K562 (cell line): ENCODE measurements at places on chromosomes 12 and 14.

GRCh38 chr14:93566065-93566693 is 135.4 kb downstream of the UNC79 start:
- DNase-seq: no peak

DNA sequence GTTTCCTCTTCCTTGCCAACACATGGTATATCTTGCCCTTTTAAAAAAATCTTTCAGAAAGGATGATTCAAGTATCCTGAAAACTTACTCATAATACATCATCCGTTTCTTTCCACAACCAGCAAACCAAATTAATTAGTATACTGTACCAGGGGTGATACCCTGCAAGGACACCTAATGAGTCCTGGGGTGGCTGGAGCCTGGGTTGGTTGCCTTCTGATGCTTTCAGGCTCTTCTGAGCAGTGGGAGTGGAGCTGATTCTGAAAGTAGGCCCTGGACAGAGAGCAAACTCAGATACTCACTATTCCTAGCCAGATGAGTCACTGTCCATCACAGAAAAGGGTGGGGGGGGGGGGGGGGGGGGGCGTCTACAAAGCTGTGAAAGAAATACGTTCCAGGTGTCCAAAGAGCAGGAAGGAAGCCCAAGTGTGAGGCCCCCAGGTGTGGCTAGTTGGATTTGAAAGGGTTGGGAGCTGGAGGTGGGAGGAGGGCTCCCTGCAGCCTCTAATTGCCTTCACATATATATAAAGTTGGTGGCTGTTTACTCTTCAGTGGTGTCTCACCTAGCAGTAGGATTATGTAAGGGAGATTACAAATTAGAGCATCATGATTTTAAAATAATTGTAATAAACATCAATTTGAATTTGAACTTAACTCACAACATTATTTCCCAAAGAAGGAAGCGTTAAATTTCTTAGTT is 36.5 kb downstream of the FBXO33 start:
- peak; percentile 15 for DNase-seq

DNA sequence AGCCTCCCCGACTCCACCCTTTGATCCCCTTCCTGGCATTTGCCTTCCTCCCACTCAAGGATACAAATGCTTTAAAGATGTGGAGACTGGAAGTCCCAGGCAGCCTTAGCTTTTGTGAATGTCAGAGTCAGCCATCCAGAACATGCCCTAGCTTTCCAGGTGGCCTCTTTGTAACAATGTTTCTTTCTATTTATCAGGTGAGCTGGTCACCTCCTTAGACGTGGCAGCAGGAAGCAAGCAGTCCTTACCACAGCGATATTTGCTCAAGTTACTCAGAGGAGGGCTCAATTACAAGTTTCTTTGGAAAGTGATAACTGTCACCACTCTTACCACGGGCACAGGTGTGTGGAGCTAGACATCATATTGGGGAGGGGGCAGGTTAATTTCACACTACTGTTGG is 4.9 kb downstream of the GALNT6 start:
- no peak for DNase-seq

DNA sequence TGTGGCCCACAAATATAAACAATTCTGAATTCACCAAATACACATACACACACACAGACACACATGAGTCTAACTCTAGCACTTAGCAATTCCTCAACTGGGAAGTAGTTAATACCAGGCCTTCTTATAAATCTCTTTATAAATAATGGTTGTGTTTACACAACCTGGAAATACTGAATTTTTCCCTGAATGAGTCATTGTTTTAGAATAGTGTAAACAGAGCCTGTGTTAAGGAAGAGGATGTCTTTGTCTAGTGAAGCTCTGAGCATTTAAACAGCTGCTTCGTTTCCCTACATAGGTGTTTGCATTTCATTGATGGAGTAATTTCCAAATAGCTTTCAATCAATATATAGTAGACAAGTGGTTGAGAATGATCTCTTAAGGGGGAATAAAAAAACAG is 218.8 kb downstream of the BTG1 start:
- DNase-seq: no peak

DNA sequence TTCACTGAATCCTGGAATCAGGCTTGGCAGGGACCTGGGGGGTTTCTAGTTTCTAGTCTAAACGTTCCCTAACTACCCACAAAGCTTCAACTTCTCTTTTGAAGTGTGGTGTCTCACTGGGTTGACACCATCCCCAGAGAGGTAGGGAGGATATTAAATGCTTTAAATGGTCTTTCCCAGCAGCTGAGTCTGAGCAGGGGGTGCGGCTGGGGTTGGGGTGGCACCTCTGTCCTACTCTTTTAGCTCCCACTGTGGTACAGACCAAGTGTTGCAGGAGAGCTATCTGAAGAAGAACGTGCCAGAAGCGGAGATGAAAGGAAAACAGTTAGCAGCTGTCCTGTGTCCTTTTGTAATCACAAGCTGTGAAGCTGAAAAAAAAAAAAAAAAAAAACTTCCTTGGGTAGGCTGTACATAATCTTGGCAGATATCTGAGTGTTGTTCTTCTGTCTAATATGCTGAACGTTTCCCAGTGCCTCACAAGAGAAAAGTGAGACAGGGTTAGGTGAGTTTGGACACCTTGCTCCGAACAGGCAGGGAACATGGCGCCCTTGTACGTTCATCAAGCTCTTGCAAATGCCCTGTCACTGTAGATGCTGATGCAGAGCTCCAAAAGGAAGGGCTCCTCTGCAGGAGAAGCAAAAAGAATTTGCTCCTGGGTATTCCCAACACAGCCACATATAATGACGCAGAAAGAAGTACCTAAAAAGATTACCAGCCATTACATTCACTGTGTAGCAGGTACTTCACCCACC is 447.2 kb downstream of the APAF1 start:
- DNase-seq: no peak

- no peak for DNase-seq
Observed at GRCh38 chr12:108814462-108815211, 42.7 kb downstream of the SSH1 start.

- no peak for DNase-seq
Observed at GRCh38 chr14:75067212-75067611, 2.2 kb upstream of the ZC2HC1C start.

DNA sequence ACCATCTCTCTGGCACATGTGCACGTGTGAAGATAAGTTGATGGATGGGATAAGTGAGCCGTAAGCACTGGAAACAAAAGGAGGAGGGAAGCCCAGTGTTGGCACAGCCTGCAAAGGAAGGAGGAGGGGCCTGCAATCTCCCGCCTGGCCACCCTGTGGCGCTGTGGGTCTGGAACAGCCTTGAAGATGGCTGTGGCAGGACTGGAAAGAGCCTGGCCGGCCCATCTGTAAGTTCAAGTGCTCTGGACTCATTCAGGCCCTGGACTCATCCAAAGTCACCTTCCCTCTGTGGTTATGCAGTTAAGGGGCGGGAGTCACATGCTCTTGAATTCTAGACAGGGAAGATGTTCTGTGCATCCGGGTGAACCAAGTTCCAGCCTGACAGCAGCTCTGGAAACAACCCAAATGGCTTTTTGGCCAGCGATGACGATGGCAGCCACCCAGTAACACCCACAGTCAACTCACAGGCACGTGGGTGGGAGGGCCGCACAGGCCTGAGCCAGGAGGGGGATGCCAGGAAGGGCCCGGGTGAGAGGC is 50.4 kb downstream of the CHGA start:
- DNase-seq: peak; percentile 51

DNA sequence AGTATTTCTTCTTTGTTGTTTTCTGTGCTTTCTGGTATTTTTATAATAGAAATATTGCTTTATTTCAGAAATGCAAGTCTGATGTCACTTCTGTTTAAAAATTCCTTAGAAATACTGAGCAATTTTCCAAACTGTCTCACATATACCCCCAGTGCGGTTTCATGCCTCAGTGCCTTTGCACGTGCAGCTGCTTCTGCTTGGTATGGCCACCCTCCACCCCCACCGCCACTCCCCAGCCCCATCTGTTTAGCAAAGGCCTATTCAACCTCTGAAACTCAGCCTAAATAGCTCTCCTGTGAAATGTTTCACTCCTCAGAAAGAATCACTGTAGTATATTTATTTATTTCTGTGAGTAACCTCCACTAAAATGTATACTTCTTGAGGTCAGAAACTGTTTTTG is 52.3 kb downstream of the PPM1H start:
- no peak for DNase-seq

- no peak for DNase-seq
Observed at GRCh38 chr12:53147181-53147580, 33.3 kb upstream of the ZNF740 start.

- peak; percentile 58 for DNase-seq
Observed at GRCh38 chr14:65301862-65302539, 110.5 kb upstream of the FUT8 start.

DNA sequence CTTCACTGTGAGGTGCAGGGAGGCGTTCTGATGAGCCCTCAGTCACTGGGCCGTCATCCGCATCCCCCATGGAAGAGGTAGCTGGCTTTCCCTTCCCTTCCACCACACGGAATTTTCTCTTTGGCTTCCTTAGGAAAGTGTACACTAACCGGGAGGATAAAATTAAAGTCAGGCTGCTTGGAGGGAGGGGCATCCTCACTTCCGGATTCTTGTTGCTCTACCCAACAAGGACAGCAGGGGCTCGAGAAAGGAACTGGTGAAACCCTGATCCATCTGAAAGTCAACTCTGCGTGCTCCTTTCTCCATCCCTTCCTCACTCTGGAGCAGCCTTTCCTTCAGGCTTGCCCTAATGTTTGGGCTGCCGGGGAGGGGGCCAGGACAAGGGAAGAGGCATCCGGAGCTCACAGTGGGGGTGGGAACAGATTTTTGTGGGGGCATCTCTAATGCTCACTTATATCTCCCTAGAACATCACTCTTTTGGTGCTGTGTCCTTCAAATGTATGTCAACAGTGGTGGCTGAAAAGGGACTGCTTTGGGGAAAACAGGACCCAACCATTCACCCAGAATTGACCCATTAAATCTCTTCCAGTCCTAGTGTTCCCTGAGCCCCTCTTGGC is 101.4 kb upstream of the FKBP4 start:
- no peak for DNase-seq

- DNase-seq: no peak
Observed at GRCh38 chr12:97921979-97922722, 459.5 kb downstream of the RMST start.

DNA sequence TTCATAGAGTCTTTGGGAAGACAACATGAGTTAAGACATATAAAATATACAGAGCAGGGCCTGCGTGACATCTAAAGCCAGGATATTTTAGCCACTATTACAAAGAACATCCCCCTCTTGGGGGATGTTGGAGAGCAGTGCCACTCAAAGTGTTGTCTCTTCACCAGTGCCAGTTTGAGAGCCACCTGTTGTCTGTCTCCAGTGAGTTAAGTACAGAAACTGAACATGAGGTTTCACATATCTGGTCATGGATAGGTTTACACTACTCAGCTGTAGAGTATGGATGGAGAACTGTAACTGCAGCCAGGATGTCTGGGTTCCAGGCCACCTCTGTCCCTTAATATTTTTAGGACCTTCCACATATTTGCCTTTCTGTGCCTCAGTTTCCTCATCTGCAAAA is 39.1 kb downstream of the RNFT2 start:
- no peak for DNase-seq

- no peak for DNase-seq
Observed at GRCh38 chr12:117679776-117680175, 289.0 kb downstream of the KSR2 start.

DNA sequence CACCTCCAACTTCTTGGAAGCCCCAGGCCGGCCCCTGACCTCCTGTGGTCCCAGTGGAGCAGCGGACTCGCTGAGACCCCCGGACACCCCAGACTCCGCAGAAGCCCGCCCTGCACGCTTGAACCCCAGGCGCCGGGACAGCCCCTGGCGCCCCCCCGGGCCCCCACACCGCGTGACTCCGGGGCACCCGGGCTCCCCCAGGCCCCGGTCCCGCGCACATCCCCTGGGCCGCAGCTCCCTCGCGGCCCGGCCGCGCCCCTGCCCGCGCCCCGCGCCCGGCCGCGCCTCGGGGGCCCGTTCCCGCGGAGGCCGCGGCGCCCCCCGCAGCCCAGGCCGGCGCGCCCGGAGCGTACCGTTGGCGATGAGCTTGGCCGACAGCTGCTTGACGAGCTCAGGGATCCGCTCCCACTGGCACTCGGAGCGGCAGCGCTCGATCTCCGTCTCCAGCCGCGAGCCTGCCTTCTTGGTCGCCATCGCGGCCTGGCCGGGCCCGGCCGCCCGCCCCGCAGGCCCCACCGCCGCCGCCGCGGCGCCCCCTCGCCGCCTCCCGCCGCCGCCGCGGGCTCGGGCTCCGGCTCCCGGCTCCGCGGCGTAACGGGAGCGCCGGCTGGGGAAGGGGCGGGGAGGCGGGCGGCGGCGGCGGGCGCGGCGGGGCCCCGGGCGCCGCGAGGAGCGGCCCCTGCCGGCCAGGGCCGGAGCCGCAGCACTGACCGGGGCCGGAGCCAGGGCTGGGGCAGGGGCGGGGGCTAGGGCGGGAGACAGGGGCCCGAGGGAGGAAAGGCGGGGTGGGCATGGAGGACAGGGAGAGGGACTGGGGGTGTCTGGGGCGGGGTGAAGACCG is at the start of gene TTC7B:
TSS of gene TTC7B (minus strand) at position 609 of the 841 bp plus-strand sequence. CDS start at position 474, 135 bp downstream.
- DNase-seq: peak; percentile 85

DNA sequence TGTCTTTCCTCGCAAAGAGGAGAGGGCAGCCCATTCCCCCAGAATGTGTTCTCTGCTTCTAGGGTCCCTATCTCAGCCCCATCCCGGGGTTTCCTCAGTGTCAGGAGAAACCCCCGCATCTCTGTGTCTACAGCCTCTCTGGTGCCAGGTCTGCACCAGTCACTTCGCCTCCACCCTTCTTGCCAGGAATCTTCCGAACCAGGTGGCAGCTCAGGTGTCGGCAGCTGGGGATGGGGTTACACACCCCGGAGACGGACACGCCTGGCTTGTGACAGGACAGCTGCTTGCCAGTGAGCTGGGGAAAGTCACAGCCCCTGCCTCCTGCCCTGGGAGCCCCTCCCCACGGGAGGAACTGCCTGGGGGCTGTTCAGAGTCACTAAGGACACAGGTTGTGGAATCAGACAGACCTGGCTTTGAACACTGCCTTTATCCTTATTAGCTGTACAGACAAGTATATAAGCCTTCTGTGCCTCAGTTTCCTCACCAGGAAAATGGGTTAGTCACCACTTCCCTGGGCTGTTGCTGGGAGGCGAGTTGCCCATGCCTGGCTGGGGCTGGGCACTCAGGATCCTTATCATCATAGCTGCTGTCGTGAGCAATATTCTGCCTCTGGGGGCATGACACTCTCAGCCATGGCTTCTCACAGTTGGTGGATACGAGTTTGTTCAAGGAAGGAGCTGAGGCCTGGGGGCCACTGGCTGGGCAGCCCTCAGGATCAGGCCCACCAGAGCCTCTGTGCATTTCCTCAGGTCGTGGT is 10.8 kb downstream of the HIP1R start:
- DNase-seq: no peak

GRCh38 chr12:65672441-65672840 is 151.8 kb upstream of the HMGA2 start:
- no peak for DNase-seq
